ENCODE measurements at places on chromosomes 3 and 15. TPM values are rescaled to one million over a fixed set of nuclear protein-coding genes. Genes with fewer than 3 reads are reported as not detected.

Gene STAC
- total RNA-seq = not detected

DNA sequence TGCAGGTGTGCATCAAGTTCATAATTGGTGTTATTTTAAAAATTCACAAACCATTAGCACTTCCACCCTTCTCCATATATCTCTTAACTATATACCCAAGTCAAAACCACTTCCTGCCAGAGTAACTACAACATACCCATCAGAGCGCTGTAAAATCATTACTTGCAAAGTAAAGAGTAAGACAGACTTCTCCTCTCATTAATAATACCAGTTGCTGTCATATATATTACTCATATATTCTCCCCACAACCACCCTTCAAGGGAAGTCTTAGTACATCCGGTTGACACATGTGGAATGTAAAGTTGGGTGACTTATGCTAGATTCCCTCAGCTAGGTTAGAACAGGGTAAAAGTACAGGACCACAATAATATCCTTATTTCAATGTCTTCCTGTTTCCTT, 5.6 kb downstream of the TERC start:
- DNase-seq = no peak

- DNase-seq = no peak
Observed at GRCh38 chr3:108106031-108106430, 15.2 kb upstream of the CD47 start.

- no peak for DNase-seq
Observed at GRCh38 chr15:44595246-44595645, 58.3 kb downstream of the EIF3J start.

GRCh38 chr3:72065236-72065635, 280.3 kb upstream of the PROK2 start:
- DNase-seq = no peak

GRCh38 chr3:31648286-31648968, 115.7 kb downstream of the STT3B start:
- no peak for DNase-seq

DNA sequence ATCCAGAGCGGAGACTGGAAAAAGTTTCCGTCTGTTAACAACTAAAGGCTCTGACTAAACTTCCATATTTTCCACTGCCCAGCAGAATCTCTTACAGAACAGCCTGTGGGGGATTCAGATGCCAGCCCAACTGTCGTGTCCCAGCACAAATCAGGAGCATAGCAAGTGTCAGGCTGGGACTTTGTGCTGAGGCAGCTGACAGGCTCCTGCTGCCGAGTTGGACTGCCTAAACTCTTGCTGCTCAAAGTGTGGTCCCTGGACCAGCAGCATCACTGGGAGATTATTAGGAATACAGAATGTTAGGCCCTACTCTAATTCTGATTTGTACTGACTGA, 31.2 kb upstream of the CMTM7 start:
- no peak for DNase-seq

GRCh38 chr3:4906107-4906621, 73.1 kb upstream of the BHLHE40 start:
- no peak for DNase-seq

DNA sequence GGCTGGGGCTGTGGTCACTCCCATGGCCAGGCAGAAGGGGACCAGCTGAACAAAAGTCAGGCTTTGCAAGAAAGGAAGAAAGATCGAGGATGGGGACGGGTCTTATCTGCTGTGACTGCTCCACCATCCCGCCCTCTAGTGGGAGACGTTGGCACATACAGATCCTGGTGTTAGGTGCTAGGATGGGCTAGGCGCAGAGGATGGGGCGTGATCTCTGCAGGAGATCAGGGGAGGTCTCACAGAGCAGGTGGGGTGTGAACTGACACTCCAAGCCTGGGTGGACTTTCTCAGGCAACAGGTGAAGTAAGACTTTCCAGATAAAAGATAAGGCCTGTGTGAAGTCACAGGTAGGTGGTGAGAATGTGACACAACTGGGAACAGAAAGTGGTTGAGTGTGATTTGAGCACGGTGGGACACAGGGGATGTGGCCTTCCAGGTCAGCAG, 141.9 kb upstream of the SMAD3 start:
- DNase-seq = no peak

Gene HESX1
- total RNA-seq = not detected

DNA sequence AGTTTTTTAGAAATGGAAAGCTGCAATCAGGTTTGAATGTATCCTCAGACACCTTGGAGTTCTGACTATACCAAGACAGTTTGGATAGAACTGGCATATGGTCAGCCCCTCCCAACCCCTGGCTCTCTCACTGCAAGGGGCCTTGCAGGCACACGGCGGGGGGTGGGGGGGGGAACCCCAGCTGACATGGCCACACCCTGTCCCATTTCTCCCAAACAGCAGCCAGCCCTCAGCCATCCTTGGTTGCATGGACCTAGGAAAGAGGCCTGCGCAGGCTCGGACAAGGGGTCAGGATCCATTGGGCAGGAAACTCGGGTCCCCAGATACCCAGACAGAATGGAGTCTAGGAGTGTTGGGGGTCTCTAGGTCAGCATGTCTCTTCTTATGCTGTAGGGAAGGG, 14.5 kb downstream of the CAND2 start:
- no peak for DNase-seq

- DNase-seq = no peak
Observed at GRCh38 chr15:60399931-60400330, 2.1 kb upstream of the ANXA2 start.

DNA sequence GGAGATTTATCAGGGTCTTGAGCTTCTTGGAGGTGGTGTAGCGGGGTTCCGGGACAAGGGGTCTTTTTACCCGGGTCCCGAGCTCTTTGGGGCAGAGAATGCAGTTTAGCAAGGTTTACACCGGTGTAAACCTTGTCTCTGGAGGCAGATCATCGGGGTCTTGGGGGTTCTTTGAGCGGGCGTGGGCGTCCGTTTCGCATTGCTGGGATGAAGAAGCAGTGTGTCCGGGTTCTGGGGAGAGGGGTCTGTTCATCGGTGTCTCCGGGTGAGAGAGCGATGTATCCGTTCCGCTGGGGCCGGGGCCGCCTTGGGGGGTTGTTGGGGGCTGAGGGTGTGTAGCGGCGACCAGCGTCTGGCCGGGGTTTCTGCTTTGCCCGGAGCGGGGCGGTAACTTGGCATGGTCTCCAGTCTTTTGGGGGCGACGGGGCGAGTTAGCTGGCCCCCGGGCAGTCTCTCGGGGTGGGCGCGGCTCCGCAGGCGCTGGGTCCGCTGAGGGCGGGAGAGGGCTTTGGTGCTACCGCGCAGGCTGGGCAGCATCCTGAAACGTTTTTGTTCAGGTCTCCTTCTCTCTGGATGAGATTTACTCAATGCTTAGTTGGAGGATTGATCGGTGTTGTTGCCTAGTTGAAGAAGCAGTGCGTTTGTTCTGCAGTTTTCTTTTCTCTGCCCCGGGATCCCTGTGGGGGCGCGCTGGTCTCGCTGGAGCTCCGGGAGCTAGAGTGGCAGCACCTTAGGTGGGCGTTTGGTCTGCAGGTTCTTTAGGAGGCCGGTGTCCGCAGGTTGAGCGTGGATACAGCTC, 843 bp downstream of the GLCE start:
- peak; percentile 0 for DNase-seq

GRCh38 chr3:124761250-124761796, 31.1 kb downstream of the UMPS start:
- peak; percentile 71 for DNase-seq

GRCh38 chr15:95626501-95627361, 703.8 kb upstream of the NR2F2 start:
- DNase-seq = no peak

GRCh38 chr3:136728473-136728872, 23.7 kb downstream of the STAG1 start:
- DNase-seq = no peak

- DNase-seq = no peak
Observed at GRCh38 chr3:111913163-111913763, 54.2 kb downstream of the PHLDB2 start.

GRCh38 chr15:87419344-87419743, 837.2 kb downstream of the NTRK3 start:
- DNase-seq = no peak

Gene BMF
- 7.7 TPM for total RNA-seq

Gene EFCC1
- total RNA-seq = 0.16 TPM

Gene NMD3
- total RNA-seq = 52.6 TPM

DNA sequence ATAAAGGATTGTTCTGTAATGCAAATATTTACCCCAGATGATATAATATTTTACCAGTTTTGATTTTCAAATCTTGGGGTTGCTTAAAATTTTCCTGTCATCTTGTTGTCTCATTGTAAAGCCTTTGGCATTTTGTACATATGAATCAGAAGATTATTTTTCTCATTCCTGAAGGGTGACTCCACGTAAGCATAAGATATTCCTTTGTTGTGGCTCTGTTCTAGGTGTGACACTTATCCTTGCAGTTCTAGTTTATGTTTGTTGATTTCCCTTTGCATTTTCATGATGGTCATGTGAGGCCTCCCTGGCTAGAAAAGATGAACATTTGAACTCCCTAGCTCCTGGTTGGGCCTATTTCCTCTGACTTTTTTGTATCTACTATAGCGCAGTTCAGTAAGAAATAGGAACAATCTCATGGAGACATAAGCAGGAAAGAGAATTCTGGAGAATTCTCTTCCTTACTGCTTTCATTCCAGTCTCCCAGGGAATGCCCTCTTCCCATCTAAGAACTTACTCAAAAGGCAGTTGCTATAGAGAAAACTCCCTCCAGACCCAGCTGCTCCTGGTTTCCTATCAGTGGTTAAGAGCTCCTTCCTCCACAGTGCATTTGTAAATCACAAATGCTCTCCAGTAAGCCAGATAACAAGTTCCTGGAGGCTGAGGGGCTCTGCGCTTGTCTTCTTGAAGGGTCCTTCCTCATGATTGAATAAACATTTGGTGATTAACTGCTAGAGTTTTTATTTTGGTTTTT, 124.7 kb downstream of the WNT5A start:
- no peak for DNase-seq

Gene ITIH1
- total RNA-seq = not detected

DNA sequence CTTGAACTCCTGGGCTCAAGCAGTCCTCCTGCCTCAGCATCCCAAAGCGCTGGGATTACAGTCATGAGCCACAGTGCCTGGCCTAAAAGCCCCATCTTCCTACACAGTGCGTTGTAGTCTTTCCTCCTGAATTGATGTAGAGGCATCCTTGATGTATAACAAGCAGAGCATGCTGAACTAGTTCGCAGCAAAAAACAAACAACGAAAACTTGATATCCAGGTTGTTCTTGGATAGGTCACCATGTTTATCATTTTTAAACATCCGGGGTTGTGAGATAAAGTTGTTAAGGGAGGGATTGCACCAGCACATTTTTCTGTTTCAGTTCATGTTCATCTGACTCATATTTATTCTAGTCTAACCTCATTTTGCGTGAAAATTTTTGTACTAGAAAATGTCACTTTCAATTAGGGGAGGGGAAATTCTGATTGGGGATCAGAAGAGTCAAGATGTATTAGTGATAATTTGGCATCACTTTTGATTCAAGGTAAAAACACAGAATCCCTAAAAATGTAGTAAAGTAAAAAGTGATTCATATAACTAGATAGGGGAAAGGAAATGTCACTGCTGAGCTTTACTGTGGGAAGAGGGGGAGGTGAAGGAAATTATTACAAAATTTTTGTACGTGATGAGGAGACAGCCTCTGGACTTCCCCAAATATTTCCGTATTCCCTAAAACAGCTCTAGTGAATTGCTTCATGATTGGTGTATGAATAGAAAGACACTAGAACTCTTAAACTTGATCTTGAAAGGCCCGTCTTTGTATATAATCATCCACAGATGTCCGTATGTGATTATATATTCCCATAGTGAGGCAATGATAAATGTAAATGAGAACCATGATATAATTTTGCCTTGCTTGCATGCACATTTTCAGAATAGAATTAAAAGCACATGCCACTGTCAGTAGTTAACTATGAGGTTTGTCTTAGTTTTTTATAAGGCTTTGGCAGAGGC, 22.9 kb downstream of the RAB8B start:
- no peak for DNase-seq

DNA sequence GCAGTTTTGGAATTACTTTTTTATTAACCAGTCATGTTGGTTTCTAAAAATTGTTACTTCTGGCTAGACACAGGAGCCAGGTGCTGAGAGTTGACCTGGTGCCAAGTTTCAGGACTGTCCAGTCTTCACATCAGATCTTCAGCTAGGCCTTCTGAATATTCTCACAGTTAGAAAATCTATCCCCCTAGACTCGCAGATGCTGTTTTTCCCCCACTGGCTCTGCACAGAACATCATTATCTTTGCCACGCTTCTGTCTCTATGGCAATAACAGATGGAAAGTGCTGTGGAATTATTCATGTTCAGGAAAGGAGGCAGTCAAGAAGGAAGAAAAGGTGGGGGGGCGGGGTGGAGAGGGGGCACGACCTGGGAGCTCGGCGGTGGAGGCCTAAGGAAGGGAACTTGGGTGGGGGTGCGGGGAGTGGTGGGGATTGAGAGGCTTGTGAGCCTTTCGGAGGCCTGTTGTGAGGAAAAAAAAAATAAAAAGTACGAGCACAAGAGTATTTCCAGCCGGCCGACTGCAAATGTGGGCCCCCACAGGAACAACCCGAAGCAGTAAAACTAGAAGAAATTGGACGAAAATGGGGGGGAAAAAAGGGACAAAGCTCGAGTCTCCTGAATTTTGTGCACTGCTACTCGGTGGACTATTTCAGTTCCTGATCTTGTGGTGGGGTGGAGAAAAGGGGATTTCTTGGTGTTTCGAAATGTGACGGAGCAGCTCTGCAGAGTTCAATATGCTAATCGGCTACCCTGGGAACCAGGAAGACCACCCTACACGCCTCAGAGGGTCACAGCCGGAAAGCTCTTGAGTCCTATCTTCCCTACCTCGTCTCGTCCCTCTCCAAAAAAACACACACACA, 1.5 kb upstream of the SKIL start:
- no peak for DNase-seq

Gene TMC3
- not detected for total RNA-seq

DNA sequence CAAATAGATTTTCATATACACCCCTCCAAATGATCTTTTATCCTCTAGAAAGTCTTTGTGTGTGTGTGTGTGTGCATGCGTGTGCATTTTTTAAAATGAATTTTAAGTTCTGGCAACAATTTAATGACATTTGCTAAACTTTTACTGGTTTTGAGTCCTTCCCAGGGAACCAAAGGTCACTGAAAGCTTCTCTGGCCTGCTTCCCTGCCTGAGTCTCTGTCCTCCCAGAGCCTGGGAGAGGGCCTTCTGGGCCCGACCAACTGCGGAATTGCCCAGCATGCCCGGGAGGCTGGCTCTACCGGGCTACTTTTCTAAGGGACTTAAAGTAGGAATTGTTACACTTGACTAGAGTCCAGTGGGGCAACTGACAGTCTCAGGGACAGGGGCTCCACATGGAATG, 7.4 kb upstream of the RBPMS2 start:
- DNase-seq = no peak

DNA sequence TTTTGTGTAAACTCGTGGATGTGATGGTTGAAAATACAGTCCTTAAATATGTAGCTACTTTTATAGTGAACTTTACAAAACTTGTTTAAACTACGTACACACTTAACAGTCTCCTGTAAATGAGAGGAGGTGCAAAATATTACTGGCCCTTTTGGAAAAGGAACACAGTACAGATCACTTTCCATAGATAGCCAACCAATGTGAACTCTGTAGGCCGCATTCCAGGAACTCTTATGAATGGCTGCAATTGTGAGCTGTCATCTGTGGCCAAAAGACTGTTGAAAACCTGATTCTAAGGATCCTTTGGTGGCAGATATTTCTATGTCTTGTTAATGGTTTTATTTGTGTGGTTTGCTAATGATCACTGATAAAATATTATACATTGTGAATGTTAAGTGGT, 6.2 kb downstream of the TSC22D2 start:
- DNase-seq = no peak
